Lower leg skin (tissue), 4 donors: ENCODE measurements at places on chromosomes 4 and X.

GRCh38 chr4:79979785-79980437 lies 93.1 kb downstream of the ANTXR2 start:
- no peak for DNase-seq

- DNase-seq, result no peak
These were observed 5.4 kb downstream of the CTBP1 start for GRCh38 chr4:1243451-1244080.

DNA sequence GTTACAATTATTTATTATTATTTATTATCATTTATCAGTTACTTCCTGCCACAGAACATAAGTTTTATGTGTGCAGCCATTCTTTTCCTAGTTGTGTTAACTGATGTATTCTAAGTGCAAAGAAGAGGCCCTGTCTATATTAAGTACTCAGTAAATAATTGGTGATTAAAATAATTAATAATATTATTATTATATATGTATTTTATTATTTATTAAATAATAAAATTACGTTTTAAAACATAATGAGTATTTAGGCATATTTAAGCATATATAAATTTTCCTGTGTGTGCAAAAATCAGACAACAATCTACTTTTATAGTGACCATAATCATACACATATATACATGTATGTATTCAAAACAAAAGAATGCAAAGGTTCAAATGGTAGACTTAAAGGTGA lies 1871.6 kb upstream of the IGFBP7 start:
- no peak for DNase-seq

DNA sequence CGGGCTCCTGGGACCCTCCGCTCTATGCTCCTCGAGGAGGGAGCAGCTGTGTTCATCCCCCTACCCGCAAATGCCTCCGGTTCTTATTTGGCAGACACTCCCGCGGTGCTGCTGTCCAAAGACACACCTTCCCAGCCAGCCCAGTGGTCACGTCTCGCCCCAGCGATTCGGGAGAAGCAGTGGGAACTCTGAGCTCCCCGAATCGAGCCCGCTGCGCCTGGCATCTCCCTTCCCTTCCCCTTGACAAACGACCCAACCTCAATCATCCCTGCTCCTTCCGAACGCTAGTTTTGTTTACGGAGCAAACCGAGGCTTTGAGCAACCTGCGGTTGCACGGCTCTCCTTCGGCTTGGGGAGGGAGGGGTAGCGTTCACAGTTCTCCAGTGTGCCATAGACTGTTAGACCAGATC lies 317 bp upstream of the FRMPD4 start:
- DNase-seq, result no peak

DNA sequence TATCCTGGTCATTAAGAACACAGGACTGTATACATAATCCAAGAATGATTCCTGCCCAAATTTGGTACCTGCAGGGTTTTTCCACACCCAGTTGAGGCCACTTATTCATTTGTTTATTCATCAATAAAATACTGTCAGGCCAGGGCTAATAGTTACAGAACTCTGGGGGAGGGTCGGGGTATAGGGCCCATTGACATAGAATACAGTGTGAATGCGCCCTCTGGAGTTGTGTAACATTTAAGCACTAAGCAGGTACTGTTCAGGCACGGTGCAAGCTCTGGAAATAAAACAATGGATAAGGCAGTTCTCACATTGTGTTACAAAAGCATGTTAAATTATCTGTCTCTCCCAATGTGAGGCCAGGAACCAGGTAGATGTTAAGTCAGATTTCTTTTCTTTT lies 30.8 kb upstream of the LRBA start:
- DNase-seq, result no peak

DNA sequence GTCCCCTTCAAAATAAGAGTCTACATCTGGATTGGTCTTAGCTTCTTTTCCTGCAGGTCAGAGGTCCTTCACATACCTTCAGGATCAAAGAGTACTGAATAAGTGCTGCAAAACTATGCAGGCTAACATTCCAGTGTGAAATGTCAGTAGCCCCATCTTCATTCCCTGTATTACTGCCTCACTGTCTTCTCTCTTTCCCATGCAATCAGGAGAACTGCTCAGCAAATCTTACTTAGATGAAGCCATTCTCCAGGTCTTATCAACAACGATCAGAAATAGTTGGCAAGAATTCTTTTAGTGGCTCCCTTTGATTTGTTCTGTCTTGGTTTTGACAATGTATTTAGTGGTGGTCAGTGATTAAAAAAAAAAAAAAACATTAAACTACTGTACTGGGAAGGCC lies 26.0 kb upstream of the IQCM start:
- DNase-seq, result no peak

GRCh38 chr4:16617011-16617410 lies 281.4 kb downstream of the LDB2 start:
- DNase-seq, result no peak

- DNase-seq, result no peak
These were observed 19.1 kb downstream of the CNOT6L start for GRCh38 chr4:77800077-77800476.

DNA sequence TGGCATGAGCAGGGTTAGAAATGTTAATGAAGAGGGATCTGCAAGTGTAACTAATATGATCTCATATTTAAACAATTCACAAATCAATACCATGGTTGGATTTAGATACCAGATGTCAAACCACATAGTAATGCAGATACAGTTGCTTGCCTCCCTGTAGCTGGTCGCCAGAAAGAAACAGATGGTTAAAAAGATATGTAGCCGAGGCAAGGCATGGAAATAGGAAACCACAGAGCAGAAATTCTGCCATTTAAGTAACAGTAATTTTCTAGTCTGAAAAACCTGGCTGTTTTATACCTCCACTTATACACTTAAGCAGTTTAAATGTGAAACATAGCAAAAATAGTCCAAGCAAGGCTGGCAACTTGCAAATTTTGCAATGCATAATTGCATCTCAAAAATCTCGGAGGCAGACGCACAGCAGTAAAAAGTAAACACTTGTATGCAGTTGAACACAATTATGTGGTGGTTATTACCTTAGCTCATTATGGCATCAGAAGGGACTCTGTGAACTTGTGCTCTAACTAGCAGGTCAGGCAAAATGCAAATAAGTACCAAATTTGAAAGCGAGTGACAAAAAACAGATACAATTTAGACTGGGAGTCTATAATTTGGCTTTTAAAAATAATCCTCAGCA lies 126.8 kb downstream of the NAA11 start:
- no peak for DNase-seq

- DNase-seq, result no peak
These were observed 48.9 kb downstream of the C4orf50 start for GRCh38 chr4:5969336-5969735.

- DNase-seq, result no peak
These were observed 76.4 kb upstream of the MBNL3 start for GRCh38 chrX:132565273-132565672.

DNA sequence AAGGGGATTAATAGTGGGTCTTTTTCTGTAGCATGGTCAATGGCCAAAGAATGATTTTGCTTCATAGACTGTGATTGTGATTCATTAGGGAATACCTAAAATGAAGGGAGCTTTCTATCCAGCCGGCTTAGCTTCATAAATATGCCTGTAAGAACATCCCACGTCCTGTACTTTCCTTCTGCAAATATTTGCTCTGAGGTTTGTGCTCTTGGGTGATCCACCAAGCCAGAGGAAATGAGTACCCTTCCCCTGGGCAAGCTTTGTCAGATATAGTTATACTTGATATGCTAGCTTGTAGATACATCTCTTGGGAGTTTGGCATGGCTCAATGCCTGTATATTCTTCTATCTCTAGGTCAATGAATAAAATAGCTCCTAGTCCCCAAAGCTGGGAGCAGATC lies 28.2 kb upstream of the SPARCL1 start:
- DNase-seq, result no peak

GRCh38 chr4:31083456-31083855 lies 363.3 kb downstream of the PCDH7 start:
- no peak for DNase-seq

GRCh38 chrX:110734271-110734670 lies 61.3 kb downstream of the CHRDL1 start:
- DNase-seq, result no peak

GRCh38 chr4:78747475-78747922 lies 28.7 kb upstream of the BMP2K start:
- no peak for DNase-seq

DNA sequence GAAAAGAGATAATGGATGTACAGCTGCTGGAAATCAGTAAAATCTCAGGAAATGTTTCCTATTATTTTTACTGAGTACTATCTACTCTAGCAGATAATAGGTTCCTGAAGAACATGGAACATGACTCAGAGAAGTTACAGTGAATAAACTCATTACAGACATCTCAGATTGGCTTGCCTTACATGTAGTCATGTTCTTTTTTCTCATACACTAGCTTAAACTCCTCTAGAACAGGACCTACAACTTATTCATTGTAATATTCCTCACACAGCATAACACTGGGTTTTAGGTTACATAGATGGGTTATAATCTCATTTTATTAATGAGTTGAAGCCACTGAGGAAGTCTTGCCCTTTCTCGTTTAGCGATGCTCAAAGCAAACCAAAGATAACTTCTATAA lies 86.9 kb upstream of the BMP2K start:
- DNase-seq, result no peak

- no peak for DNase-seq
These were observed 2.3 kb upstream of the ELOVL6 start for GRCh38 chr4:110200689-110201088.
